ENCODE measurements at places on chromosomes 11 and 22. TPM values are rescaled to one million over a fixed set of nuclear protein-coding genes. Genes with fewer than 3 reads are reported as not detected.

The MPPED2 gene
- total RNA-seq = 11.0 TPM

The EXT2 gene
- 46.3 TPM for total RNA-seq

The EHBP1L1 gene
- 14.2 TPM for total RNA-seq

The BCO2 gene
- total RNA-seq = 2.6 TPM

The PRG2 gene
- total RNA-seq = not detected

The PGGHG gene
- total RNA-seq = 14.4 TPM

The RELT gene
- total RNA-seq = 9.2 TPM

The TMEM45B gene
- 0.37 TPM for total RNA-seq

The MFRP gene
- not detected for total RNA-seq

The OR10D3 gene
- total RNA-seq = 0.29 TPM

The HOATZ gene
- not detected for total RNA-seq

The MS4A4E gene
- total RNA-seq = not detected

The SLC37A2 gene
- 0.74 TPM for total RNA-seq

The SHISA8 gene
- total RNA-seq = not detected

The TECTA gene
- total RNA-seq = 2.9 TPM

The GLYAT gene
- not detected for total RNA-seq

The GAB4 gene
- 0.15 TPM for total RNA-seq

The MUC2 gene
- not detected for total RNA-seq

The GGTLC2 gene
- not detected for total RNA-seq

The TBX10 gene
- total RNA-seq = not detected

The CDON gene
- 21.0 TPM for total RNA-seq

The DHCR7 gene
- 145 TPM for total RNA-seq

The SLC29A2 gene
- 2.8 TPM for total RNA-seq

The LBHD1 gene
- total RNA-seq = 4.6 TPM

The RTN4R gene
- total RNA-seq = 38.3 TPM

The KLHDC7B gene
- 0.12 TPM for total RNA-seq

The OR52A1 gene
- not detected for total RNA-seq

The ACP2 gene
- 44.3 TPM for total RNA-seq

The MMP8 gene
- not detected for total RNA-seq

The C11orf71 gene
- total RNA-seq = 10.6 TPM

The OR51B2 gene
- not detected for total RNA-seq
